Left kidney (tissue), 8 donors: ENCODE measurements at places on chromosomes 6 and 20. TPM values are rescaled to one million over a fixed set of nuclear protein-coding genes. Genes with fewer than 3 reads are reported as not detected.

The MBOAT1 gene
- polyA plus RNA-seq: 29.7 TPM

The TRIM40 gene
- not detected for polyA plus RNA-seq

The LKAAEAR1 gene
- not detected for polyA plus RNA-seq

The TCP11 gene
- 1.9 TPM for polyA plus RNA-seq

The ULBP2 gene
- polyA plus RNA-seq: 0.88 TPM

The RHAG gene
- polyA plus RNA-seq: 0.96 TPM

The KCNK15 gene
- polyA plus RNA-seq: 0.07 TPM

The HMGCLL1 gene
- 3.3 TPM for polyA plus RNA-seq

DNA sequence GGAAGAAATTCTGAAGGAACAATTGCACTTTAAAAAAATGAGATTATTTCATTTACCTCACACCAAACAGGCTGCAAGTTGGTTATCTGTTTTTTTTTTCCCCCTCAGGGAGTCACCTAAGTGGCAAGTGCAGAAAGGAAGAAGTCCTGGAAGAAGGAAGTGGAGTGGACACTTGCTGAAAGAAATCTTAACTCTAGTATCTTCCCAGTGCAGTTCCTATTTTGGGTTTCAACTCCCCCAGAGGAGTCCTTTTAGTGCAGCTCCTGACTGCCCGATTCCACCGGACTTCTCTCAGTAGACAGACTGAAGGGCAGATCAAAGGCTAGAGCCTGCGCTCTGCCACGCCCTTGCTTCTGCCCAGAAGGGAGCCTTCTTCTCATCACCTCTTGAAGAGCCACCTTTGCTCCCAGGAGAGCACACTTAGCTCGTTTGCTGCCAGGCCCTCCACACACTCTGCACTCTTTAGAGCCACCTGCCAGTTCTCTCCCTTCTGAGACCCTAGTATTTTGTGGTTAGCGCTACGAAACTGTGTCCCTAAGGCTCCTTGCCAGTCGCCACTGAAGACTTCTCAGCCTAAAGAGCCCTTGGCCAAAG is 4.9 kb downstream of the MTCL3 start:
- DNase-seq: no peak

- DNase-seq: no peak
These were observed 18.2 kb downstream of the MAS1 start for GRCh38 chr6:159908979-159909378.

DNA sequence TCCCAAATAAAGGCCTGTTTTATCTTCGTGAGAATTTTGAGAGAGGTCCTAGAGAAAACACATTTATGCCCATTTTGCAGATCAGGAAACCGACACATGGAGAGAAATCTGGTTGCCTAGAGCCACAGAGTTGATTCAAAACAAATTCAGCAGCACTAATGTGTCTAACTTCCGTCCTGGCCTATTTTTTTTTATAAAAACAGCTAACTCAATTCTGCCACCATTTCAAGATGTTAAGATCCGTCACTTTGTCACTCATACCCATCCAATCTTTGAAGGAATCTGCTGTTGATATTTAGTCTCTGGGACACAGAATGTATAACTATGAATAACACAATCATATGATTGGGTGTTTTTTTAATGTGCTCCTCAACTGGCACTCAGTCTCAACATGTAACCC is 611.1 kb upstream of the ARID1B start:
- no peak for DNase-seq

- no peak for DNase-seq
These were observed 42.0 kb downstream of the PREX1 start for GRCh38 chr20:48785801-48786200.

DNA sequence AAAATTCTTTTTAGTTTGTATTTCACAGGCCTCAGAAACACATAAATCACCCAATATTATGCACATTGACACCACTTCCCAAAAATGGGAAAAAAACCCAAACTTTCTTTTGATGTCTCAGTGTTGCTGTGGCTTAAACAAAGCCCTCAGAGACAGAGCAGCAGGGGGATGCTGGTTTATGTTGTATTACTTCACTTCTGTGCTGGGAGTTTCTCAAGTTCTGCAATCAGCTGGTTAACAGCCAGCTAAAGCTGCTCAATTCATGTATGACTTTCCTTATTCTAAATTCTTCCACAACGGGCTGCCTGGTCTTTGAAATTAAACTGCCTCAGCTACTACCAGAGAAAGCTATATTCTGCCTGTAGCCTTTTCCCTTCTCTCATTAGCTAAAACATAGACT is 5.6 kb downstream of the FILIP1 start:
- no peak for DNase-seq

GRCh38 chr6:133424359-133424758 is 183.2 kb downstream of the EYA4 start:
- DNase-seq: no peak

DNA sequence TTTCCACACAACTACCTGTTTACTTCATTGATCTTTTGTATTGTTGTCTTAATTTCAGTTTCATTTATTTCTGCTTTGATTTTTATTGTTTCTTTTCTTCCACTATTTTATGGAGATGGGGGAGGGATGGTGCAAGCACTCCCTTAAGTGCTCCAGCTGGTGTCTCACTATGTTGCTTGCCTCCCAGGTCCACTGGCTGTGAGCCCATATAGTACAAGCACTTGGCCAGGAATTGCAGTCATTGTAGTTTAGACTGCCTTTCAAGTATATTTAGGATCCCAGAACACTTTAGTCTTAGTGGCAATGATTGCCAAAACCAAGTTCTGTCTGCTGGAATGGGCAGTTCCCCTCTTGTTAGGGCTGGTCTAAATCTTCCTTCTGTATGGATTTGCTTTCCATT is 34.9 kb upstream of the MAN1A1 start:
- no peak for DNase-seq

DNA sequence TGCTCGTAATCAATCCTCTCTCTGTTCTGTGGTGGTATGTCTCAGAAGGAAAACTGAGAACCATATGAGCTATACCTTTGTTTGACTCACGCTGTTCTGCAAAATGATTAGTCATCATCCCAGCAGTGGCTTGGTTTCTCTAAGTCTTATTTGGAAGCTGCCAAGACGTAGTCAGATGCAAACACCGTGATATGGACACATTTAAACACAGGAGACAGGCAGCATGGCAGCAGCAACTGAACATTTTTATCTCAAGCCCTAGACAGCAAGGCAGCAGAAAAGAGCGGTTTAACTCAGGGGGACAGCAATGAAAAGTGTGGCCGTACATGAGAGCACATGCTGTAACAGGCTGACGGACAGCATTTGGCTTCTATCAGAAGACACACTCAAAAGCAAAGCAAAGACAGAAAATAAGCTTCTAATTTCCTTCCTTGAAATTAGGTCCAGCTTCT is 1295.1 kb downstream of the EPHA7 start:
- DNase-seq: peak; percentile 38

DNA sequence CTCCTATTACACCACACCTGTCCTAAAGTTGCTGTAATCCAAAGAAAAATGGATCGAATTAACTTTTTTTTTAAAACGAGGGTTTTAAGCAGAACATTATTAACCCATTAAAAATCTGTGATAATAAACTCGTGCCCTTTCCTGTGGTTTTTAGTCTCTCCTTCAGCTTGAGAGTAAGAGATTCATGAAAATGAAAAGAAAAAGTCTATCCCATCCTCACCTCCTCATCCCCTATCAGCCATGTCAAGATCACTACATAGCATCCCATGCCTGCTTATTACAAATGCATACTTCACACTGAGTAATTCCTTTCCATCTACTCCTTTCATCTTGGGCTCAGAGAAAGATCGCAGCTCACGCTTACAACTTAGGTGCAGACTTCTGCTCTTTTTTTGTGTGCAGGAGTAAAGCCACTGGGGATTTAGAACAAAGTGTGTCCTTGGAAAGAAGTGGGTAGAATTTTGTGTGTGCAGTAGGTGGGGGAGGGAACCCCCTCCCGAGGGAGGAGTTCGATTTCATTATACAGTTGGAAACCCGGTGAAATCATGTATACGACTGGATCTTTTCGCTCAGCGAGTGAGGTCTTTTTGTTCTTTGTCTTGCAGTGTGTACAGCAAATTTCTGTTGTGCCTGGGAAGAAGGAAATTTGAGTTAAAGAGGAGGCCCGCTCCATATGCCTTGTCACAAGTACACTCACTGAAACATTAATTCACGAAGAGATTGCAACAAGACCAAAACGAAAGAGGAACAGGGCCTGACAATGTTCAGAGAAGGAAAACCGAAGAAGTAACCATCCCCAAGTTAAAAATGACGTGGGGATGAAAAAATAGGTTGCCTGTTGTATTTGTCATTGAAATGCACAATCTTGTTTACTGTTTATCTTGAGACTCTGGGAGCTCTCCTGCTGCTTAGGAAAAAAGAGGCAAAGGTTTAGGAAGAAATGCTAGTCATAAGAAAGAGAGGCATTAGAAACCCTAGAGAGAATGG is 146.5 kb upstream of the ZNF217 start:
- peak; percentile 47 for DNase-seq

GRCh38 chr6:99592900-99593299 is 13.7 kb upstream of the PRDM13 start:
- DNase-seq: no peak

DNA sequence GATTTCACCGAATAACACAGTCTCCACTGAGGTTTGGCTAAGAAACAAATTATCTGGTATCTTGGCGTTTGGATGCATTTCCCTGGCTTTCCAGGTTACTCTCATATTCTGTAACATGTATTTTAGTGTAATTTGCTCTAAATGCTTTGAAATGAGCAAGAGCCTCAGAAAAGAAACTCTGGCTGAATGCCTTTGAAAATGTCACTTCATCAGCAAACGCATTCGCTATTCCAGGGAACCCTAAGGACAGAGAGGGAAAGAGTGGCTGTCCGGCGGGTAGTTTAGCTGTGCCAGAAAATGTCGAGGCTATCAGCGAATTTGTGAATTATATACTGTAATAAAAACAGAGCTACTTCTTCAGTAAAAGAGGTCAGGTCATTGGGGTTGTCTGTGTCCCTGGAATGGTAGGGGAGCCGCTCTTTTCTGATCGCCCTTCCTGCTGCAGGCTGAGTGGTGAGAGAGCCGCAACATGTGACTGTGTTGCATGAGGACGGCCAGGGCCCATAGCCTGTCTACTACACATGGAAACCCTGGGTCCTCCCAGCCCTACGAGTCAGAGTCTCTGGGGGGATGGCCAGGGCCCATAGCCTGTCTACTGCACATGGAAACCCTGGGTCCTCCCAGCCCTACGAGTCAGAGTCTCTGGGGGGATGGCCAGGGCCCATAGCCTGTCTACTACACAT is 57.3 kb downstream of the SMOC2 start:
- no peak for DNase-seq

- DNase-seq: no peak
These were observed 33.8 kb downstream of the DLGAP4 start for GRCh38 chr20:36339646-36340592.

- DNase-seq: no peak
These were observed 655 bp downstream of the FAM184A start for GRCh38 chr6:119077643-119078375.

DNA sequence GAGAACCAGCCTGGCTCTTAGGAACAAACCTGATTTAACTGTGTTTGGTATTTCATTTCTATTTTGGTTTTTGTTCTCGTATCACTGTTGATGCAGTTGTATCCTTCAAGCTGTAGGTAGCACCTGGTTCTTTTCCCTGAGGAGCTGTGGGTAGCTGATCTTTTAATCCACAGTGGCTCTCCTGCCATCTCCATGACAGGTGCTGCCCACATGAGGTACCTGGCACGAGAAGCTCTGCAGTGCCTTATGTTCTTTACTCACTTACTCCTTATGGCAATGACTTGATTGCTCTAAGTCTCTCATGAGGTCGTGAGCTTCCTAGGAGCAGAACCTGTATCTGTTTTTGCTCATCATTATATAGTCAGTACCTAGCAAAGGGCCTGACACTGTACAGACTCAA is 74.3 kb upstream of the EMILIN3 start:
- DNase-seq: no peak

- DNase-seq: no peak
These were observed 72.9 kb upstream of the FOXC1 start for GRCh38 chr6:1536526-1537429.

- DNase-seq: no peak
These were observed 3.9 kb downstream of the GTF2H5 start for GRCh38 chr6:158172001-158172400.
